Thymus (tissue), 14 donors: ENCODE measurements at places on chromosomes 5 and 9.
A peak's percentile ranks its signal among the peaks of the same experiment; 100 is the strongest.

DNA sequence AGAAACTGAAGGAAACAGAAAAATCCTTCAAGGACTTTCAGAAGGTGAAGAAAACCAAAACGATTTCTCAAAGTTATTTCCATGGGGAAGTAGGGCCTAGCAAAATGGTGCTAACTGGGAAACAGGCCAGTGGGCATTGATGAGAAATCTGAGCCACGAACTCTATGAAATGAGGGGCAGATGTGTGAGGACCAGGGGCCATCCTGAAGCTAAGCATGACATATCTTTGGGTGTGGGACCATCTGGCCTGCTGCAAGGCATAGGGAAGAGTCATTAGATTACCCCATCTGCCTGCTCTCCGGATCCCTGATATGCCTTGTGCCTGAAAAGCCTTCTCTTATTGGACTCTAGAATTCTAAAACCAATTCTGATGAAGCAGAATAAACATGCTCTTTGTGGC lies 143.8 kb downstream of the PALM2AKAP2 start:
- no peak for DNase-seq
- H3K27me3 ChIP-seq, result no peaks in the 10 kb centered on the region
- no peak overlapping the region for H3K4me3 ChIP-seq
- H3K27ac ChIP-seq, result no peak overlapping the region
- H3K4me1 ChIP-seq, result peaks cover 12% of the 10 kb centered on the region

- no peaks in the 10 kb centered on the region for H3K4me1 ChIP-seq
- no peak for DNase-seq
- H3K4me3 ChIP-seq, result no peak overlapping the region
- H3K27ac ChIP-seq, result no peak overlapping the region
- H3K27me3 ChIP-seq, result no peaks in the 10 kb centered on the region
Measured at GRCh38 chr5:154260224-154260927, 69.8 kb downstream of the GALNT10 start.

DNA sequence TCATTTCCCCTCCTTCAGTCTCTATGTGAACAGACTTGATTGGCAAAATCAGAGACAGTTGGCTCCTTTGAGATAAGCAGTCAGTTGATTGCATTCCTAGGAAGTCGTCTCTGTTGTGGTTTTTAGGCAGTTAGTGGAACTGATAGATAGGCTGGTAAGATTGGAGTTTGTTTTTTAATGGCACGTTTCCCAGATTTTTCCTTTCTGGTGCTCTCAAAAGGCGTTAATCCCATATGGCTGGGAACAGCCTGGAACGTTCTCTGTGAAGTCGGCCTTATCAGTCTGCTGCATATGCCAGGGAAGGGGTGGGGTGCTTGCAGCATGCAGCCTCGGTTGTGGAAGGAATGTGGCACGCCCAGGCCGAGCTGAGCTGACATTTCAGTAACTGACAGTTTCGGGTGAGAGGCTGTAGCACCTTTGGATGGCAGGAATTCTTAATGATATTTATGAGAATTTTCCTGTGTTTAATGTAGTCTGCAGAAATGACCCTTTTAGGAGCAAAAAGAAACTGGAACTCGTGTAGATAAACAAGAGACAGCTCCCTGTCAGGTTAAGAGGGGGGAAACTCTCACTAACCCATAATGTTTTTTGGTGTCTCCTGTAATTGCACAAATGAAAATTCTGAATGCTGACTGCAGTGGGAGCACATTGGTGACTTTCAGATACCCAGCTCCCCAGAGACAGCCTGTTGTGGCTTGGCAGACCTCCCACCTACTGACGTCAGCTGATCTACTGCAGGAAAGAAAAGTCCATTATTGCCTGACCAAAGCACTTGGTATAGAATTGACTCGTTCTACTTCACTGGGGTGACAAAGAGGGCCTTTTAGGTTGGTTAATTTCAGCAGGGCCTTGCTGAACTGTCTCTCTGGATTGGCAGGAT lies 6.3 kb downstream of the SPTAN1 start:
- no peaks in the 10 kb centered on the region for H3K27me3 ChIP-seq
- peak overlapping the region; percentile 59 for H3K27ac ChIP-seq
- H3K4me1 ChIP-seq, result peaks cover 30% of the 10 kb centered on the region
- no peak overlapping the region for H3K4me3 ChIP-seq

DNA sequence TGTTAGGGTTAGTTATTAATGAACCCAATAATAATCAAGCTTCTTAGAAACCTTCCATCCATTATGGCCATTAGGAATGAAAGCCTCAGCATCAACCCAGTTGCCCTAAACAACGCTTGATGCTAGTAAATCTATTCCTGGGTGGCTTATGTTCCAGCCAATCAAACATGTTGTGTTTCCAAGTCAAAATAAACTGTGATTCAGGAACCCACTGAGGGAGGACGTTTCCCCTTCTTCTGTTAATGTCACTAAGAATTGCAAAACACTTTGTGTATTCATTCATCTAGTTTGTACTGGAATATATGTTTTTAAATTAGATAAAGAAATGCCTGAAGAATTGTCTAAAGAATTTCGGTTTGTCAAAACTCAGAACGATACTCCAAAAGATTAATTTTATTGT lies 142.5 kb upstream of the MSX2 start:
- no peaks in the 10 kb centered on the region for H3K4me1 ChIP-seq
- H3K27me3 ChIP-seq, result no peaks in the 10 kb centered on the region
- no peaks in the 10 kb centered on the region for H3K36me3 ChIP-seq
- no peak overlapping the region for H3K27ac ChIP-seq
- DNase-seq, result no peak

DNA sequence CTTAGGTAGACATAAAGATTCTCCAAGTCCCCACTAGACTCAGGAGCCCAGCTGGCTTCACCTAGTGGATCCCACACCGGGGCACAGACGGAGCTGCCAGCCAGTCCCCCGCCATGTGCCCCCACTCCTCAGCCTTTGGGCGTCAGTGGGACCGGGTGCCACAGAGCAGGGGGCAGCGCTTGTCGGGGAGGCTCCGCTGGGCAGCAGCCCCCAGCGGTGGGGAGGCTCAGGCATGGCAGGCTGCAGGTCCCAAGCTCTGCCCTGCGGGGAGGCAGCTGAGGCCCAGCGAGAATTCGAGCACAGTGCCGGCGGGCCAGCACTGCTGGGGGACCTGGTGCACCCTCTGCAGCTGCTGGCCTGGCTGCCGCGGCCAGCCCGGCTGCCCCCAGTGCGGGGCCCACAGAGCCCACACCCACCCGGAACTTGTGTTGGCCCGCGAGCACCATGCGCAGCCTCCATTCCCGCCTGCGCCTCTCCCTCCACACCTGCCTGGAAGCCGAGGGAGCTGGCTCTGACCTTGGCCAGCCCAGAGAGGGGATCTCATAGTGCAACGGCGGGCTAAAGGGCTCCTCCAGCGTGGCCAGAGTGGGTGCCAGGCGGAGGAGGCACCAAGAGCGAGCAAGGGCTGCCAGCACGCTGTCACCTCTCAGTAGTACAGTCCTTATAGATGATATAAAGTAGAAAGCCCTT lies 390.7 kb downstream of the PLK2 start:
- H3K27me3 ChIP-seq, result no peaks in the 10 kb centered on the region
- no peak overlapping the region for H3K27ac ChIP-seq
- DNase-seq, result no peak
- H3K36me3 ChIP-seq, result no peaks in the 10 kb centered on the region

DNA sequence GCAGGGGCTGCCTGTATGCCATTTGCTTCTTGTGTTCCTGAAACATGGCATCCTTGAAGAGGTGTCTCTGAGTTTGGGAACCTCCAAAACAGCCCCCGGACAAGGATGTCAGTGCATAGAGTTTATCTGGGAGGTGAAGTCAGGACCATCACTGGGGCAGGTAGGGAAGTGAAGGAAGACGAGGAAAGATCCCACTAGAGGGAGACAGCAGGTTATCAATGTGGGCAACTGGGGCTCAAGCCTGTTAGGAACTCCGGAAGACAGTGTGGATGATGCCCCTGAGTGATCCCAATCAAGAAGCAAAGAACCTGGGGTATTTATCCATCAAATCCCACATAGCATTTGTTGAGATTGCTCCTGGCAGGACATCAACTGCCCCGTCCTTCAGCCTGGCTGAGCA lies 233.1 kb downstream of the AGTPBP1 start:
- no peak for DNase-seq
- no peak overlapping the region for H3K4me3 ChIP-seq

DNA sequence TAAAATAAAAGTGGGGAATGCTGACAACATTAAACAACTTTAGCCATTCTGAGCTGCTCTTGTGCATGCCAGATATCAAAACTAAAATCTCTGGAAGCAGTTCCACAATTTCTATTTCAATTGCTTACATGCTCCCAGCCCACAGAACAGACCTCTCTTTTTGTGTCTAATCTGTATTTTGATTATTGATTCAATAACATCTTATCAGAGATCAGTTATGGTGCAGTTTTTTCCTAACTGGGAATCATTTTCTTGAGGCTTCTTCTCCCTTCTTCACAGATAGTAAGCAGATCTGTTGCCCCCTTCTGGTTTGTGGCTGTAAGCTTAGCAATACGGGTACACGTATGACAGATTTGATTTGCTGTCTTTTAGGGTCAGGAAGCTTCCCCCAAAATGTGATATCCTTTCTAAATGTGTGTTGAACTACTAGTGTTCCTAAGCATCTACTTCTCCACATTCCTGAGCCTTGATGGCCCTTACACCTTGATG lies 39.4 kb downstream of the MRPS27 start:
- no peak for DNase-seq
- no peaks in the 10 kb centered on the region for H3K27me3 ChIP-seq
- H3K36me3 ChIP-seq, result peaks cover 12% of the 10 kb centered on the region
- H3K4me1 ChIP-seq, result no peaks in the 10 kb centered on the region

- H3K27ac ChIP-seq, result no peak overlapping the region
- no peak overlapping the region for H3K4me3 ChIP-seq
- no peaks in the 10 kb centered on the region for H3K4me1 ChIP-seq
- no peaks in the 10 kb centered on the region for H3K27me3 ChIP-seq
- H3K36me3 ChIP-seq, result no peaks in the 10 kb centered on the region
Measured at GRCh38 chr5:121987052-121987684, 25.4 kb downstream of the SRFBP1 start.

- no peak for DNase-seq
- no peaks in the 10 kb centered on the region for H3K27me3 ChIP-seq
- H3K4me1 ChIP-seq, result no peaks in the 10 kb centered on the region
- H3K27ac ChIP-seq, result no peak overlapping the region
- H3K4me3 ChIP-seq, result no peak overlapping the region
- H3K36me3 ChIP-seq, result no peaks in the 10 kb centered on the region
Measured at GRCh38 chr9:134357631-134358025, 31.4 kb downstream of the RXRA start.

DNA sequence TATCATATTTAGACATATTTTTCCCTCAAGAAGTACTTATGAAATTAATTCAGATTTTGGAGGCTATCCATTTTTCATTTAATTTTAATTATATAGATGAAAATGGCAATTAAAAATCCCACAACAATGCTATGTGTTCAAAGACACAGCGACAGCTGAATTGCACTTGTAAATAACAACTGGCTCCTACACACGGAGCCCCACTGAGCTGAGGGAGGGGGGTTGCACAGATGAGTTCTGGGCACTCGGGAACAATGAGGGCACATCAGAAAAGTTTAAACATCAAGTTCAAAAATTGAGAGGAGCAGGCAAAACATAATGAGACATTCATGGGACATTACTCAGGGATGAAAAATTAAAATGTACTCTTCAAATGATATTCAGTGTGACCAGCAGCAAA lies 104.9 kb downstream of the MARCHF3 start:
- no peak overlapping the region for H3K4me3 ChIP-seq
- no peaks in the 10 kb centered on the region for H3K4me1 ChIP-seq
- H3K27ac ChIP-seq, result no peak overlapping the region
- H3K36me3 ChIP-seq, result no peaks in the 10 kb centered on the region
- no peak for DNase-seq

DNA sequence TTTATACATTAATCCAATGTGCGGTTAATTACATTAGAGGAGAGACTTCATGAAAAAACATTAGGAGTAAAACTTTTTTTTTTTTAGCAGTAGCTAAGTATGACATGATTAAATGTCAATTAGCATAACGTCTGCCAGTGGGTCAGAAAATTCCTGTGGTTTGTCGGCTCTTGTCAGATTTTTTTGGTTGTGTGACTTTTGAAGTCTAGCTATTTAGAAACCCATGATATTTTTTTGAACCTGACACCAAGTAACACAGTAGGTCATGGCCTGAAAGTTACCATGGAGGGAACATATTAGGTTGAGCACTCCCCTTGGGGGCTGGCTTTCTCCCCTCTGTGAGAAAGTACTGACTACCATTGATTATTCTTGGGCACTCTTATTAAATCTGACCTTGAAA lies 84.8 kb upstream of the ALDH1A1 start:
- DNase-seq, result no peak
- no peaks in the 10 kb centered on the region for H3K36me3 ChIP-seq
- H3K27me3 ChIP-seq, result no peaks in the 10 kb centered on the region
- H3K4me1 ChIP-seq, result no peaks in the 10 kb centered on the region
- H3K27ac ChIP-seq, result no peak overlapping the region

GRCh38 chr5:112159435-112159834 lies 259.6 kb downstream of the EPB41L4A start:
- H3K27me3 ChIP-seq, result no peaks in the 10 kb centered on the region
- no peak for DNase-seq
- H3K36me3 ChIP-seq, result peaks cover 22% of the 10 kb centered on the region

DNA sequence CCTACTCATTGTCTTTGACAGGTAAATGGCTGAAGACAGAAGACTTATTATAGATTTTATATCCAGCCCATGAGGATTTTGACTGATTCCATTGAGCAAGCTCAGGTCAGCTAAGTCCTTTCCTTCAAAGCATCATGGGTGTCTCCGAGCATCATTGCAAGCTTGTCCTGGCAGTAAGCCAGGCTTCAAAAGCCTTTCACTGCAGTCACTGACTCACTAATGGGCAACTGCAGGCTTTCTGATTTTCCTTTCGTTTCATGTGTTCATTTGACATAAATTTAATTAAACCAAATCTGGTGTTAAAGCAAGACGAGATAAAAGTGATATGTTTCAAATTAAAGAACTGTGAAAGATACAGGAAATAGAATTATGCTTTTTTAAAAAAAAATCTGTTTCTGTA lies 426.2 kb downstream of the ANXA1 start:
- H3K4me3 ChIP-seq, result no peak overlapping the region
- no peaks in the 10 kb centered on the region for H3K36me3 ChIP-seq
- no peaks in the 10 kb centered on the region for H3K4me1 ChIP-seq
- no peaks in the 10 kb centered on the region for H3K27me3 ChIP-seq
- H3K27ac ChIP-seq, result no peak overlapping the region
- DNase-seq, result no peak

- peak; percentile 42 for DNase-seq
- no peak overlapping the region for H3K27ac ChIP-seq
- H3K4me1 ChIP-seq, result no peaks in the 10 kb centered on the region
Measured at GRCh38 chr9:82606492-82607382, 456.2 kb downstream of the RASEF start.
